ENCODE measurements at places on chromosomes 13 and 19. TPM values are rescaled to one million over a fixed set of nuclear protein-coding genes. Genes with fewer than 3 reads are reported as not detected.

The HTR2A gene
- total RNA-seq, result not detected

GRCh38 chr19:5332501-5332900 is 8.1 kb downstream of the PTPRS start:
- H3K36me3 ChIP-seq, result no peaks in the 10 kb centered on the region
- no peak overlapping the region for H3K27ac ChIP-seq
- H3K4me3 ChIP-seq, result no peak overlapping the region
- H3K4me1 ChIP-seq, result no peaks in the 10 kb centered on the region

GRCh38 chr19:10864538-10864899 is 6.8 kb upstream of the CARM1 start:
- DNase-seq, result peak; percentile 68
- no peak overlapping the region for H3K4me3 ChIP-seq
- no peaks in the 10 kb centered on the region for H3K27me3 ChIP-seq
- H3K36me3 ChIP-seq, result peaks cover 3% of the 10 kb centered on the region

- no peak overlapping the region for H3K4me3 ChIP-seq
- H3K27me3 ChIP-seq, result no peaks in the 10 kb centered on the region
- DNase-seq, result no peak
- H3K27ac ChIP-seq, result no peak overlapping the region
- no peaks in the 10 kb centered on the region for H3K4me1 ChIP-seq
- no peaks in the 10 kb centered on the region for H3K36me3 ChIP-seq
Observed at GRCh38 chr13:105788530-105788929, 746.9 kb downstream of the EFNB2 start.

GRCh38 chr19:47891923-47892666 is 6.0 kb upstream of the SULT2A1 start:
- peaks cover 2% of the 10 kb centered on the region for H3K27me3 ChIP-seq
- no peak for DNase-seq
- no peak overlapping the region for H3K4me3 ChIP-seq
- no peaks in the 10 kb centered on the region for H3K36me3 ChIP-seq
- no peak overlapping the region for H3K27ac ChIP-seq

DNA sequence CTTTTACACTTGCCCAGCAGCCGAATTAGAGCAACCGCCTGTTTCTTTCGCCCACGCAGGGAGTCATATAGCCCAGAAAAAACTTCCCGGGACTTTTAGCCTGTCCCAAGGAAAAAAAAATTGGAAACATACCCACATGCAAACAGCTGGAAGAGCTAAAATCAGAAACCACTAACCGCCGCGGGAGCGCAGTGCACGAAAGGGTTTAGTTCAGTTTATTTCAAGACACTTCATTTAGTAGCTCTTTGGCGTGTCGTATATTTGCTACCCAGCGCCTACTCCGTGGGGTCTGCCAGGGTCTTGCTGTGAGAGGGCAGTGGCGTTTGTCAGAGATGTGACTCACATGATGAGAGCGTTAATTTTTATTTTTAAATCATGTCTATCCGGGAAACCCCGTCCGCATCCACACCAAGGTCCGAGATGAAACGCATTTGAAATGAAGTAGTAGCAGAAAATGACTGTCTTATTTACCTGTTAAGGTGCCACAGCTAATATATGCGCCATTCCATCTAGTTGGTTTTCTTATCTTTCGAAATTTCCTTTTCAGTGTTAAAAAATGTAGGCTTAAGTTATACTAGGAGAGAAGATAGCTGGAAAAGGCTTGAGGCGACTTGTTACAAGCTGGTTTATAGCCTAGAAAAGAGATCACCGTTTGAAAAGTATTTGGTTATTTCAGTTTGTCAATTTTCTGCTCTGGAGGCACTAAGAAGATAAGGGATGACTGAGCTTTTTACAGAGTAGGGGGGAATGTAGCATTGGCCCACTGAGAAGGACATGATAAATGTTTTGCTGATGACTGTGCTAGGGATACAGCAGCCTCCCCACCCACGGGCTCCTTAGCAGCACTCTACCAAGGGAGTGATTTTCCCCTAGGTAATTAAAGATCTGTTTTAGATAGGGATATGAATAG is 1.7 kb downstream of the KLF5 start:
- H3K27me3 ChIP-seq, result peaks cover 45% of the 10 kb centered on the region
- H3K4me1 ChIP-seq, result peaks cover 20% of the 10 kb centered on the region
- H3K36me3 ChIP-seq, result no peaks in the 10 kb centered on the region
- peak overlapping the region; percentile 82 for H3K4me3 ChIP-seq
- DNase-seq, result no peak

- no peak overlapping the region for H3K27ac ChIP-seq
- no peaks in the 10 kb centered on the region for H3K27me3 ChIP-seq
- H3K4me3 ChIP-seq, result no peak overlapping the region
- DNase-seq, result no peak
- H3K4me1 ChIP-seq, result no peaks in the 10 kb centered on the region
Observed at GRCh38 chr19:7980168-7980567, 25.3 kb downstream of the ELAVL1 start.

DNA sequence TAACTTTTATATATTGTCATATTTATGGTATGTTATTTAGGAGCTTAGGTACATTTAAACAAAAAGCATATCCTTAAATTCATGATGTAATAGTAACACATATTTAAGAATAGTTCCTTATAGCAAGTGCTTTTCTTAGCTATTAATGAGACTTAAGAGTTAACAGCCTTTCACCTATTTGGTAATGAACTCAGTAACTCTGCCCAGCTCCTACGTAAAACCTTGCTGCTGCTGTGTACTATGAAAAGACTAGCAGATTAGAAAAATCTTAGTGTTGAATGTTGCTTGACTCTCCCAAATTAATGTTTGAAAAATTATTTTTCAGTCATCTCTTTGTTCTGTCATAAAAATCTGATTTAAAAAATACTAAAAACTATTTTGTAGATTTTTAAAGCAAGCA is 6.9 kb downstream of the GPR180 start:
- H3K4me3 ChIP-seq, result no peak overlapping the region
- H3K27me3 ChIP-seq, result no peaks in the 10 kb centered on the region
- DNase-seq, result no peak
- H3K27ac ChIP-seq, result no peak overlapping the region

DNA sequence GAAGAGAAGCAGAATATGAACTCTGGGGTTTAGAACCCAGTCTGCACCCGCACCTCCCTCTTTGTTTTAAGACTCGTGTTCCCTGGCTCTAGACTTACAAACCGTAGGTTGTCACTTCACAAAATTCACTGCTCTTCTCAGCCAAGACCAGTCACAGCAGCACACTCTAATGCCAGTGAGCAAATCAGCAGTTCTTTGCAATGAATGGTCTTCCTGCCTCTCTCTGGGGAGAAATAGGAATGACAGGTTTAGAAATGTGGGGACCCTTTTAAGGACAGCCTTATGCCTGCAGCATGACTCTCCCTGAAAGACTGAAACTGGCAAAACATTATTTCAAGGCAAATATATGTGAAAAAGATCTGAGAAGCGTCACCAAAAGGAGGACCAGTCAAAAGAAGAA is 156.9 kb downstream of the KCTD15 start:
- H3K36me3 ChIP-seq, result no peaks in the 10 kb centered on the region
- H3K4me3 ChIP-seq, result no peak overlapping the region
- no peaks in the 10 kb centered on the region for H3K27me3 ChIP-seq
- no peak overlapping the region for H3K27ac ChIP-seq
- no peaks in the 10 kb centered on the region for H3K4me1 ChIP-seq
- no peak for DNase-seq

GRCh38 chr13:98285852-98286594 is 109.0 kb upstream of the RNF113B start:
- no peak overlapping the region for H3K4me3 ChIP-seq
- no peak overlapping the region for H3K27ac ChIP-seq
- H3K36me3 ChIP-seq, result no peaks in the 10 kb centered on the region
- DNase-seq, result no peak
- peaks cover 2% of the 10 kb centered on the region for H3K27me3 ChIP-seq

- no peak overlapping the region for H3K4me3 ChIP-seq
- H3K27ac ChIP-seq, result no peak overlapping the region
- no peak for DNase-seq
- H3K36me3 ChIP-seq, result no peaks in the 10 kb centered on the region
- peaks cover 9% of the 10 kb centered on the region for H3K27me3 ChIP-seq
Observed at GRCh38 chr13:30567072-30567471, 50.6 kb upstream of the USPL1 start.

DNA sequence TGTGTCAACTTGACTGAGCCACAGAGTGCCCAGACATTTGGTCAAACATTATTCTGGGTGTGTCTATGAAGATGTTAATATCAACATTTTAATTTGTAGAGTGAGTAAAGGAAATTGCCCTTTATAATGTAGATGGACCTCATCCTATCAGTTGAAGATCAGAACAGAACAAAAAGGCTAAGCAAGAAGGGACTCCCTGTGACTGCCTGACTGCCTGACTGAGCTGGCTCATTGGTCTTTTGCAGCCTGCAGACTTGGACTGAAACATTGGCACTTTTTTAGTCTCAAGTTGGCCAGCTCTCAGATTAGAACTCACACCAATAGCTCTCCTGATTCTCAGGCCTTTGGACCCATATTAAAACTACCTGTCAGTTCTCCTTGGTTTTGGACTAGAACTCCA is 600.4 kb upstream of the SLITRK6 start:
- no peaks in the 10 kb centered on the region for H3K4me1 ChIP-seq
- no peak overlapping the region for H3K27ac ChIP-seq
- H3K27me3 ChIP-seq, result no peaks in the 10 kb centered on the region
- DNase-seq, result no peak
- H3K36me3 ChIP-seq, result no peaks in the 10 kb centered on the region

All from activated T-helper 1 cell treated with anti-CD3 and anti-CD28 coated beads, Interleukin-12 subunit alpha, Interleukin-12 subunit beta, Interleukin-2, Interleukin-4 antibody, amounts not matched to agents 30 ng/mL and 10 ng/mL and 1 ng/mL, durations not matched to agents 14 hours and 24 hours and 36 hours (primary cell).